ENCODE measurements at places on chromosomes 7 and 10.

DNA sequence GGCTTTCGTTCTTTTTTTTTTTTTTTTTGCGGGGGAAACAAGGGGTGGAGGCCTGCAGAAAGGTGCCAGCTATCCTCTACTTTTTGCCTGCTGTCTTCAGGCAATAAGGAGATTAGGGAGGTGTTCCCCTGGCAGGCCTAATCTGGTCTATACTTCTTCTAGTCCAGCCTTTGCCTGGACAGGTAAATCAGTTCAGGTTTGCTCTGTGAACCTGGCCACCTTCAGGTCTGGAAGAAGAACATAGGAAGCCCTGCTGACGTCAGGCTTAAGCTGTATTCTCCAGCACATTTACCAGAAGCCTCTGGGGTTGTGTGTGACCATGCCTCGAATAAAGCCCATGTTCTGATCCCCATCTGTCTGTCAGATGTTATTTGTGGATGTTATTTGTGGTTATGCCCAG is 115.4 kb downstream of the SDK1 start:
- DNase-seq, result no peak

GRCh38 chr10:128693493-128694131 is 567.4 kb upstream of the MKI67 start:
- DNase-seq, result no peak

GRCh38 chr7:135560631-135561030 is 2.9 kb downstream of the NUP205 start:
- no peak for DNase-seq

GRCh38 chr7:30133736-30134610 is 813 bp upstream of the MTURN start:
- DNase-seq, result no peak

- DNase-seq, result no peak
Observed at GRCh38 chr10:25747084-25747483, 186.9 kb upstream of the MYO3A start.

DNA sequence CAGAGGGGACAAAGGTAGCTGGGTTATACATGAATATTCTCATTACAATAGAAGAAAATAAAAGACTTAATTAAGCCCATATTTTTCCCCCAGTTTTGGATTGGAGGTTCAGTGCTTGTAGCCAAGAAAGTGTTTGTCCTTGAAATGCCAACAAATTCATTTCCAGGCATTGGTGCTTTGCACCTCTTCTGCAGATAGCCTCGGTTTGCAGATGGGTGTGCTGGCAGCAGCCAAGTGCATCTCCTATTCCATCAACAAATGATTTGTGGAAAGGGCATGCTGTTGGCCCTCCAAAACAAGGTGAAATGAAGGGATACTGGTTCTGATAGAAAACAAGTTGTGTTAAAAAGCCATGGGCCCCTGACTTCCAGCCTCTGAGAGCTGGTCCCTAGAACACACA is 187.3 kb downstream of the DPY19L1 start:
- DNase-seq, result no peak

DNA sequence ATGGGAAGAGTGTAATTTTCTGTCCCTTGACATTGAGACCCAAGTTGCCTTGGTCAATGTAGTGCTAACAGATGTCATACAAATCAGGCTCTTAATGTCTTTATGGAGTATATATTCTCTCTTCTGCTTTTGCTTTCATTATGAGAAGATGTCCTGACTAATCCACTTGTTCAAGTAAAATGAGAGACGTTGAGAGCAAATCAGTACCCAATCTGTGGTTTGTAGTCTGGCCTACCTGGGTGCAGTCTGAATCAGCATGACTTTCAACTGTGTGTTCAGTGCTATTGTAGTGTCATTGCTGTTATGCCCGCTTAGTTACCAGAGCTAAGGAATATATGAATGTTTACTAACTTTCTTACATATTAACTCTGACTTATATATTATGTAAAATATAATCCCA is 612.4 kb downstream of the ANKRD7 start:
- no peak for DNase-seq

- DNase-seq, result no peak
Observed at GRCh38 chr10:48970654-48971053, 31.0 kb upstream of the LRRC18 start.

GRCh38 chr10:113691381-113691780 is 11.7 kb downstream of the CASP7 start:
- no peak for DNase-seq

DNA sequence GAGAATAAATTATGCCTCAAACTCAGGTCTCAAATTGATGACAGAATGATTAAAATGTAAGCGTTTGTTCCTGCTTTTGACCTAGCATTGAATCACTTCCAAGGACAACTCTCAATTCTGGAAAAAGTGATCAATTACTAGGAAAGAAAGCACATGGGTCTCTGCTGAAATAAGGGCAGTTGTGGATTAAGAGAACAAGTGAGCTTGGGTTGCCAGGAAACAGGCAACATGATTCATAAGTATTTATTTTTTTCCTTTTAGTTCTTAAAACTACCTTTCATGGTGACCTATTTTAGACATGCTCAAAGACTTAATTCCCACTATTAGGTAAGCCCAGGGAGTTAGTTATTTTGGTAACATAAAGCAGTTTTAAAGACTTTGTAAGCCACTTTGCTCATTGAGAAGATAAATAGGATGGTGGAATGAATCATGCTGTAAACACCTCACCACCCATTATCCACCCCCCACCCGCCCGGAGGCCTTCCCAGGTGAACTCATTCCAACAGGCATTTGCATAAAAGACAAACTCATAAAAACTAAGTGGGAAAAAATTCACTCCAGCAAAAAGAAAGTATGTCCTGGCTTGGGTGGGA is 728.3 kb downstream of the SORCS1 start:
- DNase-seq, result no peak

- no peak for DNase-seq
Observed at GRCh38 chr7:137664846-137665245, 181.9 kb downstream of the DGKI start.

DNA sequence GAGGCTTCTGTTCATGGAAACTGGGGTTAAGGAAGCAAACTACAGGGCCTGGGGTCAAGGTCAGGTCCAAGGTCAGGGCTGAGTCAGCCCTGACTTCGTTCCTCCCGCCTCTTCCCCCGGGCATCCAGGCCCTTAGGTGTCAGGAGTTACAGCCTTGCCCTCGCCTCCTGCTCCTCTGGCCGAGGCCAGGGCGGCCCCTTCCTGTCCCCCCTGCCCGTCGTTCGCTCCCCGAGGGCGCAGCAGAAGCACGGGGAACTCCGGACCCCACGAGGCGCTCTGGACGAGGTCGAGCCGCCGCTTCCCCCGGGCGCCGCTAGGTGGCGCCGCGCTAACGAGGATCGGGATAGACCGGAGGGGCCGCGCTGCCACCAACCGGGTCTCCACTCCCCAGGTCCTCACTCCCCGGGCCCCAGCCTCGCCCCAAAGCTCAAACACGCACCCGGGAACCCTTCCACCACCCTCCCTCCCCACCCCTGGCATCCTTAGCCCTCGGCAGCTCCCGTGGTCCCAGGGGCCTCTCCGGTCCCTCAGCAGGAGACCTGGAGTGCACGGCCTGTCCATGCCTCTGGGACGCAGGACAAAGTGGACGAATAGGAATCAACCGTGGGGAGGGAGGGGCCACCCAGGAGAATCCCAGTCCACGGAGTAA is 59.2 kb upstream of the MYL10 start:
- peak; percentile 25 for DNase-seq

DNA sequence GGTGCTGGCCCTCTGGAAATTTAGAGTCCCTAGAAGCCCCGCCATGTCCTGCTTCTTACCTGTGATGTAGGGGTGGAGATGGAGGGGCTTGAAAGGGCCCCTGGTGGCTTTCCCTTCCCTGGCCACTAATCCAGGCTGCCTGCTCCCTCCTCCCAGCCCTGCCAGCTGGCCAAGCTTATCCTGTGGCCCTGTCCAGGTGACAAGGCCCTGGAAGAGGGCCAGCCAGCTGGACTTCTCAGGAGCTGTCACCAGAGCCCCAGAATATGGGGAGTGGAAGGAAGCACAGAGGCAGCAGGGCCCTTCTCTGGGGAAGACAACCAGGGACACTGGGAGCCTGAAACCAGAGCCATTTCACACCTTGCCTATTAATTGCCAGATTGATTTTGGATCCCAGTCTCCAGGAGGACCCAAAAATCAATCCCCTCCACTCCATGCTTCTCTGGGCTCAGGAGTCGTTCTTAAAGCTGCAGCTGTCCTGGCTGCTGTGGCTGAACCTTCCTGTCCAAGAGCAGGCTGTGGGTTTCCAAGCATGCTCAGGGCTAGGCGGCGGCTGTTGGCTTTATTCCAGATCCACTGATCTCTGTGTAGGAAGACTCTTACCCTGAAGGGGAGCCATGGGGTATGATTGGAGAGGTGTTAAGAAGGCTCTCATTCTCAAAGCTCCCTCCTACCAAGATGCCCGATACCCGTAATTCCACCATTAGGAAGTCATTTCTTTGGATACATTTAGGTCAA is 52.6 kb upstream of the PCBD1 start:
- DNase-seq, result no peak

- peak; percentile 21 for DNase-seq
Observed at GRCh38 chr10:76868098-76868977, 769.3 kb downstream of the KCNMA1 start.

- no peak for DNase-seq
Observed at GRCh38 chr10:93757136-93757535, 600 bp upstream of the LGI1 start.

GRCh38 chr10:49053998-49054692 is 61.2 kb downstream of the VSTM4 start:
- DNase-seq, result no peak

DNA sequence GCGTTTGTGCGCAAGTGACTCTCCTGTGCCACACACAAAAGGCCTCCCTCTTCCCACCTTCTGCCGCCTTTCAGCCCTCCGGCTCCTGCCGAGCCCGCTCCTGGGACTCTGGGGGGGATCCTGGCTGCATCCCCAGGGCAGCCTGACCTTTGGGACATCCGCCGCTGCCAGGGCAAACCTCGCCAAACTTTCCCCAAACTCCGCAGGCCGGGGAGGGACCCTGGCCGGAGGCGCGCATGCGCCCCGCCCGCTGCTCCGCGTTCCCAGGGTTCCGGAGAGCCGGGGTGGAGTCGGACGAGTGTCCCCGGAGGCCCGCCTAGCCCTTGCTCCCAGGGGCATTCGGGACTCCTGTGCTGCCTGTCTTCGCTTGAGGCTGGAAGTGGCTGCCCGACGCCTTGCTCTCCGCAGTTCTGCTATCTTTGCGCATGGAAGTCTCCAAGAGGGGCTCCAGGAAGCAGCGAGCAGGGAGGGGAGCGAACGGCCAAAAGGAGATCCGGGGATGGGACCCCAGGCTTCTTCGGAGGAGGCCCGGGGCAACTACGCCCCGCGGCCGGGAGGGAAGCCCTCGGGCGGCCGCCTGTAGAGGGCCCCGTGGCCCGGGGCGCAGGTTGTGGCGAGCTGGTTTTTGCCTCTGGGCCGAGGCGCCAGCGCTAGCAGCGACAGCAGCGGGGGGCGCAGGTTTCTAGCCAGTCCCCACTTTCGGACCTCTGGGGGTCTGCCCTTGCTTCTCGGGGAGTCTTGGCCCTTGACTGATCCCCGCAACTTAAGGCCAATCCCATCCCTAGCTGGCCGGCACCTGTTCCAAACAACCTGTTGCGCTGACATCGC is 7.0 kb downstream of the PTF1A start:
- DNase-seq, result no peak

GRCh38 chr7:50335795-50336754 is 31.6 kb downstream of the IKZF1 start:
- no peak for DNase-seq

GRCh38 chr10:22544325-22545068 is 169.9 kb downstream of the PIP4K2A start:
- no peak for DNase-seq

DNA sequence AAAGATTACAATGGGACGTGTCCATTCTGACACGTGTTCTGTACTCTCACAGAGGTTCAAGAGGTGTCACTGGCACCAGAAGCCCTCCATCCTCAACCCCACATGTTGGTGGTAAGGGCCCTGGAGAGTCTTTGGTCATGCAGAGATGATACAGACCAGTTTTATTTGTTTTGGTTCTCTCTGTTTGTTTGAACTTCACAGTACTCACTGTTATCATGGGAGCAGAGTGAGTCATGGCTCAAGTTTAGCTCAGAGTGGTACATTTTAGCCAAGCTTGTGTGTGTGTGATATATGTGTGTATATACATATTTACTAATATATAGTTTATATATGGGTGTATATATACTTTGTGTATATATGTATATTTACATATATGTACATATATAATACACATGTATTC is 935.6 kb downstream of the GRID1 start:
- no peak for DNase-seq

DNA sequence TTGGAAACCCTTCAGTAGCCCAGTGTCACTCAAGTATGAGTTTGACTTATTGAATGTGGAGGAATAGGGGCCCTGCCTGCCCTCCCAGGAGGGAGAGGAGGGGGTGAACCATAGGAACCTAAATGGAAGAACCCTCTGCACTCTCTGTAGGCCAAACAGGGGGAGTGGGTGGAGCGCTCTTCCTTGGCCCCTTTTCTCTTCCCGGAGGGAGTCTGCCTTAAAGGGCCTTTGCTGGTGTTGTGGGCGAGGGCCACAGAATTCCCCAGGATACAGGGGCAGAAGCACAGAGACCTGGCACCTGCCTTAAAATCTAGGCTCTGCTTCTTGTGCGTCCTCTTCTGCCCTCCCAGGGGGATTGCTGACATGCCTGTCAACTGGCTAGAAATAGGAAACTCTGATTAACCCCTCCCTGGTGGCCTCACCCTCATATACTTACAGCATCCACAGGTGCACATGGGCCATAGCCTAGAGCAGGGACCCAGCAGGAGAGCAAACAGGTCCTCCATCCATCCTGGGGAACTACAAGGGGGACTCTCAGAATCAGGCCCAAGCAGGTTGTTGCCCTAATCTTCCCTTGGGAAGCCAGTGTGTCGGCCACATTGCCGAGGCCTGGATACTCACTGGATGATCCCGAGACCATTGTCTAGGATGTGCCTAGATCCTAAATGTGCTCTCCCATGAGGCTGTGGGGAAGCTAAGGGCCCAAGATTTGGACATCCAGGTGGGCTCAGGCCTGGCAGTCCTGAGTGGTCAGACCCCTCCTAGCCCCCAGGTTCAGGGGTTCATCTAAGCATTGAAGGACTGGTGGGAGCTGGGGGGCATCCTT is 3.4 kb downstream of the TRIM8 start:
- DNase-seq, result no peak

DNA sequence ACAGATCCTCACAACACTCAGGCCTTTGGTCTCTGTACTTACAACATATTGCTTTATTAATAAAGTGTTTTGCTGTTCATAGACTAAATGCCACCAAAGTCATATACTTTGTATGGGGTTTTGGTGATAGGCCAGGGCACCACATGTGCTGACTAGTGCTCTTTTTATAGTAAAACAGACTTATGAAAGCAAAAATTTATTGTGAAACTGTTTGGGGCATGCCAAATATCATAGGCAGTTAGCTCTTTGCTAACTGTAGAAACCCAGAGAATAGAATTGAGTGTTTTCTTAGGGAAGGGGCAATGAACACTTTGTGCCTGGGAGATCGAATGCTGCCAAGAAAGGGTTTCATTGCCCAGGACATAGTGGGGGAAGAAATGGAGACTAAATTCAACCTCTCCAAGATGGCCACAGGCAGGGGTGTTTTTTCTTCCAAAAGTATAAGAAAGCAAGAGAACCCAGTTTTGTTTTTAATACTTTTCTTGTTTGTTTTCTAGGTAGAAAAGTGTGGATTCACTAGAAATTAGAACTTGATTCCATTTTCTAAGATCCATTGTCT is 142.7 kb downstream of the TRIL start:
- no peak for DNase-seq

GRCh38 chr10:98373260-98374040 is 41.5 kb downstream of the PYROXD2 start:
- DNase-seq, result no peak

All from NCI-H748 treated with DMSO at 0.1 percent for 48 hours (cell line).